ENCODE measurements at places on chromosomes 4 and X. TPM values are rescaled to one million over a fixed set of nuclear protein-coding genes. Genes with fewer than 3 reads are reported as not detected.

GRCh38 chr4:159006202-159006601 lies 96.7 kb upstream of the RAPGEF2 start:
- H3K4me1 ChIP-seq = peaks cover 19% of the 10 kb centered on the region
- no peaks in the 10 kb centered on the region for H3K36me3 ChIP-seq
- no peak for DNase-seq
- no peaks in the 10 kb centered on the region for H3K27me3 ChIP-seq
- H3K4me3 ChIP-seq = no peak overlapping the region
- H3K27ac ChIP-seq = no peak overlapping the region

PASD1 gene
- total RNA-seq = not detected

DNA sequence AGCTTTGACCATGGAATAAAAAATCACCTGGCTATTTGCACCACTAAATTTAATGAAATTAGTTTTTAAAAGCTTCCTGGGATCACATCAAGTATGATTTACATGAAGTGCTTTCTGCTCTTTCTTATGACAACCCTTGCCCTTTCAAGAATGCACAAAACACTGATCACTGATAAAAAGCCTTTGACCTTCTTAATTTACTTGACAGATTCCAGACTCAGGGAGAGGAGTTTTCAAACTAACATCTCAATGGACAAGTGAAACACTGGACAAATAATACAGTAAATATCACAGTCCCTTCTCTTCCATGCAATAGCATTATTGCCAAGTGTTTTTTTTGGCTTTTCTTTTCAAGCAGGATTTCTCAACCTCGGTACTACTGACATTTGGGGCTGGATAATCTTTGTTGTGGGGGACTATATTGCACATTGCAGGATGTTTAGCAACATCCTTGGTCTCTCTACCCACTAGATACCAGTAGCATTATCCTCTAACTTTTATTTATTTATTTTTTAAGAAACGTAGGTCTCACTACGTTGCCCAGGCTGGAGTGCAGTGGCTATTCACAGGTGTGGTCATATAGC lies 86.3 kb downstream of the ZNF827 start:
- H3K4me3 ChIP-seq = no peak overlapping the region
- no peaks in the 10 kb centered on the region for H3K27me3 ChIP-seq
- H3K36me3 ChIP-seq = no peaks in the 10 kb centered on the region
- no peaks in the 10 kb centered on the region for H3K4me1 ChIP-seq
- H3K27ac ChIP-seq = no peak overlapping the region
- DNase-seq = no peak

DNA sequence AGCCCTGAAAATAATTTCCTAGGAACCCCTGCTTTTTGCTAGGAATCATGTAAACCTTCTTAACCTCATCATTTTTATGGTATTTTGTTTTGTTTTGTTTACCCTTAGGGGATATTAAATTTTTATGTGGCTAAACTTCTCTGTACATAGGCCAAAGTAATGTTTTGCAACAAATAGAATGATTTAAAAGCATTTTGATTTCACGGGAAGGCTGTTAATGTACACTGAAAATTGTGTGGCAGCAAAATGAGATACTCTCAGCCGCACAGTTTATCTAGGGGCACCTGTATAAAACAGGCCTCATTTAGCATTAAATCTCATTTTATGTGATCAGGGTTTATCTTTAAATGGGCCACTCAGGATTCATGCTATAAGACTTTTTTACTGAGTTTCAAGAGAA lies 175.0 kb downstream of the ANTXR2 start:
- no peaks in the 10 kb centered on the region for H3K36me3 ChIP-seq
- DNase-seq = no peak
- no peaks in the 10 kb centered on the region for H3K27me3 ChIP-seq

Measured in gastrocnemius medialis (tissue), 4 donors.